Lung microvascular endothelial cell (primary cell): ENCODE measurements at places on chromosomes 2 and 18. TPM values are rescaled to one million over a fixed set of nuclear protein-coding genes. Genes with fewer than 3 reads are reported as not detected.

Gene RNF152
- 71.7 and 180 TPM in 2 replicates for total RNA-seq

Gene SPC25
- 0.79 and 2.8 TPM in 2 replicates for total RNA-seq

Gene AQP12A
- total RNA-seq, result not detected in 2 replicates

Gene MYO3B
- not detected in 2 replicates for total RNA-seq

Gene FAM124B
- 13.3 and 64.9 TPM in 2 replicates for total RNA-seq

Gene KLHL14
- 0.44 and 1.6 TPM in 2 replicates for total RNA-seq

Gene THUMPD2
- total RNA-seq, result 3.4 and 3.5 TPM in 2 replicates

Gene RANBP2
- 44.9 and 55.6 TPM in 2 replicates for total RNA-seq

Gene IL1RN
- total RNA-seq, result not detected in 2 replicates

Gene SLC38A11
- not detected in 2 replicates for total RNA-seq

Gene SP5
- not detected in 2 replicates for total RNA-seq

Gene ECEL1
- under 0.01 TPM in 1 of 2 replicates, not detected in the other for total RNA-seq

Gene INSIG2
- 11.8 and 19.6 TPM in 2 replicates for total RNA-seq

Gene CFAP65
- total RNA-seq, result not detected in 2 replicates

Gene GREB1L
- total RNA-seq, result 2.0 and 3.1 TPM in 2 replicates

Gene RALB
- 135 and 202 TPM in 2 replicates for total RNA-seq

Gene GPR45
- not detected in 2 replicates for total RNA-seq

Gene ITGB1BP1
- total RNA-seq, result 25.6 and 31.6 TPM in 2 replicates

Gene ACADL
- not detected in 2 replicates for total RNA-seq

Gene HOXD8
- 15.5 and 27.4 TPM in 2 replicates for total RNA-seq

Gene SERPINB12
- not detected in 2 replicates for total RNA-seq

Gene AGXT
- not detected in 2 replicates for total RNA-seq

Gene ZNF24
- 20.7 and 32.1 TPM in 2 replicates for total RNA-seq

Gene GDF7
- 2.8 and 19.6 TPM in 2 replicates for total RNA-seq

Gene RHOB
- total RNA-seq, result 293 and 1,023 TPM in 2 replicates

Gene UGT1A3
- not detected in 2 replicates for total RNA-seq

Gene SPIRE1
- 13.7 and 14.2 TPM in 2 replicates for total RNA-seq

Gene TMEM200C
- not detected in 2 replicates for total RNA-seq

Gene DSG2
- total RNA-seq, result 1.7 and 5.8 TPM in 2 replicates

Gene MTLN
- 59.1 and 73.2 TPM in 2 replicates for total RNA-seq

Gene FAM237A
- not detected in 2 replicates for total RNA-seq

Gene MAP2
- total RNA-seq, result 0.79 and 8.1 TPM in 2 replicates

Gene PRSS56
- total RNA-seq, result not detected in 2 replicates

Gene SLC40A1
- 100 and 283 TPM in 2 replicates for total RNA-seq

Gene DLX2
- total RNA-seq, result under 0.01 TPM in 1 of 2 replicates, not detected in the other

Gene ZSCAN30
- 5.2 and 6.9 TPM in 2 replicates for total RNA-seq

Gene SLC9A2
- under 0.01 TPM in 1 of 2 replicates, not detected in the other for total RNA-seq

Gene MOCOS
- total RNA-seq, result under 0.01 and 0.22 TPM in 2 replicates

Gene PMAIP1
- total RNA-seq, result 9.2 and 13.7 TPM in 2 replicates

Gene GTF3C2
- 18.7 and 20.4 TPM in 2 replicates for total RNA-seq

Gene GKN2
- total RNA-seq, result not detected in 2 replicates

Gene CD302
- 5.7 and 15.1 TPM in 2 replicates for total RNA-seq

Gene PRKAG3
- not detected in 2 replicates for total RNA-seq

Gene GNAL
- under 0.01 and 0.22 TPM in 2 replicates for total RNA-seq

Gene RGPD4
- total RNA-seq, result not detected in 2 replicates

Gene ZNF804A
- under 0.01 TPM in 1 of 2 replicates, not detected in the other for total RNA-seq

Gene LYG1
- 0.22 and 0.40 TPM in 2 replicates for total RNA-seq

Gene EMILIN1
- total RNA-seq, result 23.3 and 42.3 TPM in 2 replicates

Gene NOP58
- total RNA-seq, result 26.4 and 28.3 TPM in 2 replicates

Gene CIDEA
- total RNA-seq, result 1.7 TPM in 1 of 2 replicates, not detected in the other

Gene ARHGEF4
- total RNA-seq, result under 0.01 and 2.2 TPM in 2 replicates

Gene ARL4C
- 2.2 and 3.8 TPM in 2 replicates for total RNA-seq

Gene DSC3
- under 0.01 and 0.22 TPM in 2 replicates for total RNA-seq

Gene SCN7A
- not detected in 2 replicates for total RNA-seq

Gene DSC2
- under 0.01 TPM in 2 replicates for total RNA-seq
